ENCODE measurements at places on chromosomes 3 and 15.

- DNase-seq, result no peak
These were observed 8.6 kb upstream of the TNK2 start for GRCh38 chr3:195916991-195917390.

DNA sequence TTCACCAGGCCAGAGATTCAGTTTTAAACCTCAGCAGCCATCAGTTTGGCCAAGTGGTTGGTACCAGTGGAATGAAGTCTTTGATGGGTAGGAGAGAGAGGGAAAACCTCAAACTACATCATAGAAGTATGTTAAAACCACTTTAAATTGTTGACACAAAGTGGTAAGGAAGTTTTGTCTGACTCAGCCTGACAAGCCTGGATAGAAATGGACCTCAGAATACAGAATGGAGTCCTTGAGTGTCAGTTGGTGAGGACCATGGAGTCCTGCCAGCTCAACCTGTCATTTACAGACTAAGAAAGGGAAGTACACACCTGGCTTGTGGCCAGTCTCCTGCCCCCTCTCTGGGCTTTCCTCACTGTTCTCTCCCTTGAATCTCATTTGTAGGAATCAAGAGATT, 12.1 kb downstream of the EAF1 start:
- no peak for DNase-seq

DNA sequence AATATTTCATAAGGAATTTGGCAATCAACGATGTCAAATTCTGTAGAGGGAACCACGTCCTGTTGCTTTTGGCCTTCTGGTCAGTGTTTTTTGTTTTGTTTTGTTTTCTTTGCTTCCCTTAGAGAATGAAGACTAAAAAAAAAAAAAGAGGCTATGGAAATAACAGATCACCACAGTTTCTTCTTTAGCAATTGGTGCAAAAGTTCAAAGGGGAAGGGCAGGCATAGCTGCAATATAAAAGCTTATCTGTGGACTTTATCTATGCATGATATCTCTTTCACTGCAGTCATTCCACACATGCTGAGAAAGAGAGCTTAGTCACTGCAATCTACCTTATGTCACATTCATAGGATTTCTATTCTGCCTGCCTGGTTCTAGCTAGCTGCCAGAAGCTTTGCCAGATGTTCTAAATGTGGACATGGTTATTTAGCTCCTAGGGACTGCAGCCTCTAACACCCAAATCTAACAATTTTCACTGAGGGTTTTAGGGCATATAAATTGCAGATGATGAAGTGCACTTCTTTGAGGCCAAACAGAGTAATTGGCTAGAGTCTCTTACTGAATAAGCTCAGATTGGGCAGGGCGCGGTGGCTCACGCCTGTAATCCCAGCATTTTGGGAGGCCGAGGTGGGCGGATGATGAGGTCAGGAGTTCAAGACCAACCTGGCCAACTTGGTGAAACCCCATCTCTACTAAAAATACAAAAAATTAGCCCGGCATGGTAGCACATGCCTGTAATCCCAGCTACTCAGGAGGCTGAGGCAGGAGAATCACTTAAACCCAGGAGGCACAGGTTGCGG, 637.2 kb downstream of the NTRK3 start:
- DNase-seq, result peak; percentile 24

GRCh38 chr15:100278596-100279380, 63.0 kb downstream of the ADAMTS17 start:
- no peak for DNase-seq

DNA sequence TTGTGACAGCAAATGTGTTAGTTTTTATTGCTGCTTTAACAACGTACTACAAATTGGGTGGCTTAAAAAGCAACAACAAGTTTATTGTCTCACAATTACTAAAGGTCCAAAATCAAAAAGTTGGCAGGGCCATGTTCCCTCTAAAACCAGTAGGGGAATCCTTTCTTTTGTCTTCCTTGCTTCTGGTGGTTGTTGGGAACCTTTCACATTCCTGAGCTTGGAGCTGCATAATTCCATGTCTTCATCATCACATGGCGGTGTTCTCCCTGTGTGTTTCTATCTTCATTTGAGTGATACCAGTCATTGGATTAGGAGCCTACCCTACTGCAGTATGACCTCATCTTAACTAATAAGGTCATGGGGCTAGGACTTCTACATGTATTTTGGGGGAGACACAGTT, 7.4 kb downstream of the SPRED1 start:
- DNase-seq, result no peak

DNA sequence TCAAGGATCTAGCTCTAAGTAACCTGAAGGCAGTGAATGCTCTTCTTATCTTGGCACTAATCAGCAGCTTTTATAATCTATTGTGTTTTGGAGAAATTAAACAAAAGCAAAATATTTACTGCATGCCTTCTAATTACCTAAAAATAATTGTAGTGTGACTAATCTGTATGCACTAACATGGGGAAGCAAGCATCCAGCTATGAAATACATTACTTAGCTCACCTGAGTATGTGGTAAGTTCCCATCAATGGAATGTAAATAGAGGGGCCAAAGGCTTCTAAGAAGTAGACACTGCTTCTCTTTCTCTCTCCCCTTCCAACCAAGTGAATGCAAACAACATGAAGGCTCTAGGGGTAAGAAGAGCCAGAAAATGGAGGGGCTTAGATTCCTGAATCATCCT, 165.6 kb downstream of the STAG1 start:
- DNase-seq, result no peak

GRCh38 chr15:39710681-39711080, 72.0 kb downstream of the FSIP1 start:
- no peak for DNase-seq

DNA sequence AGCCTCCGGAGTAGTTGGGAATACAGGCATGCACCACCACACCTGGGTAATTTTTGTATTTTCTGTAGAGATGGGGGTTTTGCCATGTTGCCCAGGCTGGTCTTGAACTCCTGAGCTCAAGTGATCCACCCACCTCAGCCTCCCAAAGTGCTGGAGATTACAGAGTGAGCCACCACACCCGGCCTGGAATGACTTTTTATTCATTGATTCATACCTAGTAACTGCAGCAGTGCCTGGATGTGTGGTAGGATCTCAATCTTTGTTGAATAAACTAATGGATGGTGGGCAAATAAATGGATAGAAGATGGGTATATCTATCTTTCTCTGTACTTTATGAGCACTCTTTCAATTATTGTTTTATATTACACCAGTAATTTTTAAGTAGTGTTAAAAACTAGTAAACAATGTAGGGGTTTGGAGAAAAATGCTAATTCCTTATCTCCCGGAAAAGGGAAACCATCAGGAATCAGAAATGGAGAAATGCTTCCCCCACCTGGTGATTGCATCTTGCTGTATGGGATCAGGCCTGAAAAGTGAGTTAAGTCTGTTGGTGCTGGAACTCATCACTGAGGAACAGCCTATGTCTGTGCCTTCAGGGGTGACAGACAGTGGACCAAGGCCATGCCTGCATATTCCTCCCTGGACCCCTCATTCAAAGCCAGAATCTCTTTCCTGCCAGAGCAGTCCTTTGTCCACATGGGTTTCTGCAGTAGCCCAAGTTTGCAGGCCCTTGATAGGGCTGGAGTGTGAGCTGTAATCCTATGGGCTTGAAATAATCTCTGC, 161.0 kb upstream of the CTDSPL start:
- DNase-seq, result peak; percentile 25

DNA sequence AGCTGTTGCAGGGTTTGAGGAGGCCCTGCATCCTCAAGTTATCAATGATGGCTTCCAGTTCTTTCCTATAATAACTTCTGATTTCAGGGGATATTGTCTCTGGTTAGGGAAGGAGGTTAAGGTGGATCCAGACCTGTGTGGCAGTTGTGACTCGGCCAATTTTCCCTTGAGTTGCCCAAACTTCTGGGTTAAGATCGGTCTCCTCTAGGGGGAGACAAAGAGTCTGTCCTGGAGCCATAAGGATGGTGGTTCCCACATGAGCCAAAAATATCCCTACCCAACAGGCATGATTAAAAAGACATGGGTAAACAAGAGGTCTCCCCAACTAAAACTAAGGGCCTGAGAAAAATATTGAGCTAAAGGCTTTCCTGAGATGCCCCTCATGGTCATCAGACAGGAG, 227.5 kb upstream of the MDFIC2 start:
- DNase-seq, result no peak
